ENCODE measurements at places on chromosomes 11 and 22.

DNA sequence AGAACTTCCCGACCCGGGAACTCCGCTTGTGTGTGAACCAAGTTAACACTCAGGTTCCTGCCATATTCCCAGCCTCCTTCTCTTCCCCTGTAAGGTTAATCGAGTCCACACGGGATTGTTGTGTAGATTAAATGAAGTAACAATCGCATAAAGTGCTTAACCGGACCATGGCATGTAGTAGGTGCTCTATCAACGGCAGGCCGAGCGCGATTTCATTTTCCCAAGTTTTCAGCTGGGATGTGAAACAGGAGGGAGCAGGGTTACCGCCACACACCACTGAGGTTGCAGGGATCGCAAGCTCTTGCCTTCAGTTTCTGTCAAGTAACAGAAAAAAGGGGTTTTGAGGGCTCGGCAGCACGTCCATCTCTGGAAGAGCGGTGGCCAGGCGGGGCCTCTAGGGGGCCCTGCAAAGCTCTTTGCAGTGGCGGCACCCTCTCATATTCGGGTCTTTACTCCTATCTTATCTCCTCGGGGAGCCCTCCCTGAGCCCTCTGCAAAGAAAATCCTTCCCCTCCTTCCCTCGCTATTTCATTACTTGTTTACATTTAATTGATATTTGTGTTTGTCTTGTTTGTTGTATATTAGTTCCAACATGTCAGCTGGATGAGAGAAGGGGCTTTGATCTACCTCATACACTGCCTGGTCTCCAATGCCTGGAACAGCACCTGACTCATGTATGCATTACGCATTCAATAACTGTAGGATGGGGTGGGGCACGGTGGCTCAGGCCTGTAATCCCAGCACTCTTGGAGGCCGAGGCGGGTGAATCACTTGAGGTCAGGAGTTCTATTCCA is 816 bp upstream of the PLEKHA7 start:
- DNase-seq: peak; percentile 75

GRCh38 chr11:3947061-3947460 is 91.6 kb downstream of the STIM1 start:
- DNase-seq: no peak

GRCh38 chr22:37563153-37564081 is 3.1 kb downstream of the CDC42EP1 start:
- peak; percentile 57 for DNase-seq

DNA sequence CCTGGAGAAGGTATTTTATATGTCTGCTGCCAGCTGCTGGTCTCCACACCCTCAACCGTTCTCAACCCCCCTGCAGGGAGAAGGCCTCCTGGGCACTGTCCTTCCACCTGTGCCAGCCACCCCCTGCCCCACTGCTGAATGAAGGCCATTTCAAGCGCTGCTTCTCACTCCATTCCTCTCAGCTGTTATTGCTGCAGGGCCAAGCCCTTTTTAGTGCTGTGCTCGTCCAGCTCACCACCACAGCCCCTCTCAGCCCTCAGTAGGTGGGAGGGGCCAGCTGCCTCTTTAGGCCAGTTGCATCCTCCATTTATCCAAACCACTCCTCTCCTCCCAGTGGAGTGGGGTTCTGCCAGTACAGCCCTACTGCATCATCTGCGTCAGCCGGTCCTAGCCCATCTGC is 1.8 kb upstream of the WBP2NL start:
- no peak for DNase-seq

GRCh38 chr11:93545566-93545965 is 2.4 kb upstream of the SMCO4 start:
- no peak for DNase-seq

DNA sequence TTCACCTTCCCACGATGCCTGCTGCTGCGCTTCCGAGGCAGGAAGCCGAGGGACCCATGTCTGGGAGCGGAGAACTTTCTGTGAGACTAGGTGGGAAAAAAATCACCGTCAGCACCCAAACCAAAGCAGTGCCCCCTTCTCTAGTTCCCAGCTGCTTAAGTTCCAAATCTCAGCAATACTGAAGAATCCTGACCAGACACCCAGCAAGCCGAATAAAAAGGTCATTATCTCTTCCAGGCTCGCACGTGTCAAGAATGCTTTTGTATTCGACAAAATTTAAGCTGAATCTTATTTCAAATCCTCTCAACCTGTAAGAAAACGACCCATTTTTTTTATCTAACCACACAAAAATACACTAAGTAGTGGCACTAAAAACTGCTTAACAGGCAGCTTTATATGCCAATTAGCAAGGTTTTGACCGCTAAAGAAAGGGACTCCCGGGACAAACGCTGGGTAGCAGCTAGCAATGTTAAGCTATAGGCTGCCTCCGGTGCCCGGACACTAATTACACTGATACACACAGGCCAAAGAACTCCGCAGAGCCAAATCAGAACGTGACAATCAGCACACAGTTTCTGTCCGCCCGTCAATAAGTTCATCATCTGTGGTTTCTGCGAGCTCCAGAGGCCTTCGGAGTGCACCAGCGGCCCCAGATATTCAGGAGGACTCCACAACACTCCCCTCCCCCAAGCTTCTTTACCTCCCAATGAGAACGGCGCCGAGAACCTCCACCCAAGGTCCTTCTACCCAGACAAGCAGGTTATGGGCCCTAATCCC is 728 bp downstream of the RPL3 start:
- no peak for DNase-seq

- no peak for DNase-seq
Measured at GRCh38 chr22:24489011-24489410, 6.1 kb upstream of the UPB1 start.

GRCh38 chr11:71186806-71187205 is 65.6 kb downstream of the SHANK2 start:
- DNase-seq: no peak

- no peak for DNase-seq
Measured at GRCh38 chr22:32211011-32211410, 6.1 kb upstream of the RFPL2 start.

DNA sequence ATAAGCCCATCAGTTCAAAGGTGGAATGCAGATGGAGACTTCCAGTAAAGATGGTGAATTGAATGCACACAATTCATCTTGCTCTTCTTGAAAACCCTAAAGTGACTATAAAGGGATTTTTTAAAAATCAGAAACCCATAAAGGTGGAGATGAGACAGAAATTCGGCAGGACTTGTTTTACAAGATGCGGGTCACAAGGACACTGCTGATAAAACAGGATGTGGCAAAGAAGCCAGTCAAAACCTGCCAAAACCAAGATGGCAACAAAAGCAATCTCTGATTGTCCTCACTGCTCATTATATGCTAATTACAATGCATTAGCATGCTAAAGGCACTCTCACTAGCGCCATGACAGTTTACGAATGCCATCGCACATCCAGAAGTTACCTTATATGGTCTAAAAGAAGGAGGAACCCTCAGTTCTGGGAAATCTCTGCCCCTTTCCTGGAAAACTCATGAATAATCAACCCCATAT is 137.1 kb downstream of the NECTIN1 start:
- DNase-seq: no peak

DNA sequence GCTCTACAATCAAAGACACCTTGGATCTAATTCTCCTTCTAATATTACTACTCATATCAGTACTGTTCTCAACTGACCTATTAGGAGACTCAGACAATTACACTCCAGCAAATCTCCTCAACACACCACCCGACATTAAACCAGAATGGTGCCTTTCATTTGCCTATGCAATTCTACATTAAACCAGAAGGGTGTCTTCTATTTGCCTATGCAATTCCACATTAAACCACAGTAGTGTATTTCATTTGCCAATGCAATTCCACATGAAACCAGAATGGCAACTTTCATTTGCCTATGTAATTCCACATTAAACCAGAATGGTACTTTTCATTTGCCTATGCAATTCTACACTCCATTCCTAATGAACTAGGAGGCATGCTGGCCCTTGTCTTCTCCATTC is 15.3 kb upstream of the APOL3 start:
- DNase-seq: no peak

- peak; percentile 2 for DNase-seq
Measured at GRCh38 chr11:43419460-43419859, 60.7 kb downstream of the TTC17 start.

DNA sequence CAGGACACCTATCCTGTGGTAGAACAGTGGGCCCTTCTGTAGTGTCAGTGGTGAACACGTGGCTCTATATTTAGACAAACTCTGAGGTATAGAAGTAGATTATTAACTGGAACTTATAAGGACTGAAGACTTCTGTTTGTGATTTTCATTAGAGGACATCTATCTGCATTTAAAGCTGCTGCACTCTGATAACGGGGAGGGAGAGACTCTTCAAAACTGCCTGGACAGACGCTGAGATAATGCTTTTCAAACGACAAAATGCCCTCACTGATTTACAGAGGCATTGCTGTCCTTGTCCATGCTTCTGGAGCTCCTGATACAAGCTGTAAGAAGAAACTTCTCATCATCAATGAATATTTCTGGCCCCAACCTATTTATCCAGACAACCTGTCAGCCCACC is 425.2 kb downstream of the OPCML start:
- DNase-seq: no peak

- no peak for DNase-seq
Measured at GRCh38 chr22:19622061-19622441, 92.3 kb upstream of the SEPTIN5 start.

- no peak for DNase-seq
Measured at GRCh38 chr11:112624431-112624830, 336.8 kb upstream of the NCAM1 start.

GRCh38 chr11:73359930-73360742 is 16.1 kb upstream of the RELT start:
- no peak for DNase-seq

GRCh38 chr22:45090497-45090910 is 73.2 kb upstream of the NUP50 start:
- no peak for DNase-seq

DNA sequence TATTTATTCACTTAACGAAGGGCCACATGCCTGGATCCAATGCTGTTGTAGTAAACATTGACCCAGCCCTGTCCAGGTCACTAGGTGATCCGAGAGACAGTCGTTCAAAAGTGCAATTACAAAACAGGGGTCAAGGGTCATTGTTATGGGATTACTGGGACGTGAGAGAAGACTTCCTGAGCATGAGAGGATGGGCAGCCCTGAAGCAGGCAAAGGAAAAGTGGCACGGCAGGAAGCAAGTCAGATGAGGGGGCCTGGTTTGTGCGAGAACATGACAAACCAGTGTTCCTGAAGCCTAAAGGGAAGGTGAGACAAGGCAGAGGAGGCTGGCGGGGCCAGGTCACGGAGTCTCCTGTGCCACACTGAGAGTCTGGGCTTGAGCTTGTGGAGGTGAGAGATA is 15.8 kb upstream of the MMP20 start:
- no peak for DNase-seq

DNA sequence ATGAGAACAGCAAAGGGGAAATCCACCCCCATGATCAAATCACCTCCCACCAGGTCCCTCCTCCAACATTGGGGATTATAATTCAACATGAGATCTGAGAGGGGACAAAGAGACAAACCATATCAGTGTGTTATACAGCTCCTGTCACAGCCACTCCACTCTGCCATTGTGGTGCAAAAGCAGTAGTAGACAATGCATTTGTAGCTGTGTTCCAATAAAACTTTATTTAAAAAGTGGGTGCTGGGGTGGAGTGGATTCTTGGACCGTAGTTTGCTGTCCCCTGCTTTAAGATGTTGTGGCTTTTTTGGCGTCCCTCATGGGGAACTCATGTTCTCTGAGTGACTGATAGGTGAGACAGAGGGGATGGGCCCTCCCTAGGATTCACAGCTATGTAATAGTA is 399.1 kb downstream of the SOX6 start:
- no peak for DNase-seq

DNA sequence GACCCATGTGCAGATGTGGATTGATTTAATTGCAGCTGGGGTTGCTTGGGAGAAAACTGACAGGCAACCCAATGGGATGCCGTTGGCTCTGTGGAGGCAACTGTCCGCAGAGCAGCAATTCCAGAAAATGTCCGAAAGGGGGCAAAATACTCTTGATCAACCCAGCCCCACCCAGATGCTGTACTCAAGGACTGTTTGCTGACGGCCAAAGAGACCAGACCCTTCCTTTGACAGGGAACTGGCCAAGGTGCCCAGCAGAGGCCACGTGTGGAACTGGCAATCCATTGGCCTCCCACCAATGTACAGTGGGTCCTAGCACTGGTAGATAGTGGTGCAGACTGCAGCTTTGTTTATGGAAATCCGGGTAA is 29.7 kb upstream of the KCNA4 start:
- no peak for DNase-seq

DNA sequence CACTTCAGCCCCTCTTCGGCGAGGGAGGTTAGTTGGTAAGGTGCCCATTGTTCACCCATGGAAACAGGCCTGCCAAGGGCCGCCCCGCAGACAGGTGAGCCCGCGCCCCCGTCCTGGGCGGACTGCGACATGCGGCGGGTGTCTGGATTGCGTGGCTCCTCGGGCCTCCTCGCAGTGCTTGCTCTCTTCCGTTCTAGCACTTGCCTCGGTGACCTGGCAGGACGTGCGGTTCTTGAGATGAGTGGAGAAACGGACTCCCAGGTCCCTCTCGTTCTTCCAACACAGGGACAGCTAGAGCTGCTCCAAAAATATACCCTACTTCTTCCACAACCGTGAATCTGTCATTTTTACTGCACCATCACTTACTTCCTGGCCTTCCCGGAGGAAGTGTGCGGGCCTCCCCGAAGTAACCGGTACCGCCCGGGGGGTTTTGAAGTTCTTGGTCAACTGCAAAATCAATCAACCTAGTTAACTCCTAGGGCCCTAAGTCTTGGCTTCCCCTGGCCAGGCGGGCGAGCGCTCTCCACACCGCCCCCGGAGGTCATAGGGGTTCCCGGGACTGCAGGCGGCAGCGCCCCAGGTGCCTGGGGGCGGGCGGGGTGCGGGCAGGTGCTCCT is 745 bp upstream of the ZBTB44 start:
- DNase-seq: no peak

- DNase-seq: no peak
Measured at GRCh38 chr11:112226831-112227401, 688 bp downstream of the PTS start.

GRCh38 chr11:72237112-72237931 is 6.7 kb downstream of the PHOX2A start:
- no peak for DNase-seq

DNA sequence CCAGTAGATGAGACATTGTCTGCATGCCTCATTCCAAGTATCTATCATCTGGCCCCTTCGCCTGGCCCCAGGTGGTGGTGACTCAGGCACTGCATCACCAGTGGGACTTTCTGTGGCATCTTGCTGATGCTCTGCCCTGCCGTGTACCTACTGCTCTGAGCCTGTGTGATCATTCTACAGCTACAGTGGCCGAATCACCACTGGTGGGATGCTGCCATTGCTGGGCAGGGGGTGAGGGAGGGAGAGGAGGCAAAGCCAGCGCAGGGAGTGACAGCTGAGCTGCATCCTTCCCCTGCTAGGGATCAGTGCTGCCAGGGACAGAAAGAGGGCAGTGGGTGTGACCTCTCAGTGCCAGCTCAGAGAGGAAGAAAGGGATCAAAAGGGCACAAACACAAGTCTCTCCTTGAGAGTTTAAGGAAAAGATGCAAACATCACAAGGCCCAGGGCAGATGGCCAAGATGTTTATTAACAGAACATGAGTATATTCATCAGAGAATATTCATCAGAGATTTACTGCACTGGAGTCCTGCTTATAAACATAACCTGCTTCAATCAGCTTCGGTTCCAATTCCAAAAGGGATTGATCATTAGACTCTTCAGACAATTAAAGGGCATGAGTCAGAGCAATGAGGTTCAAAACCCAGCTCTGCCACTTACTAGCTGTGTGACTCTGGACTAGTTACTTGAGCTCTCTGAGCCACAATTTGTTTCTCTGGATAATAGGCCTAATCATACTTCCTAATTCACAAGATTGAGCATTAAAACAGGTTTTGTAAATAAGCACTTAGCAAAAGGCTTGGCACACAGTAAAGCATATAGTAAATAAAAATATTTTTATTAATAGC is 109.8 kb downstream of the NAT10 start:
- peak; percentile 47 for DNase-seq

Data from HCT116 (cell line).